ENCODE measurements at places on chromosomes 5 and 9.

- no peaks in the 10 kb centered on the region for H3K36me3 ChIP-seq
- no peaks in the 10 kb centered on the region for H3K4me1 ChIP-seq
- no peak for DNase-seq
- H3K27me3 ChIP-seq: no peaks in the 10 kb centered on the region
- H3K4me3 ChIP-seq: no peak overlapping the region
- no peak overlapping the region for H3K27ac ChIP-seq
Observed at GRCh38 chr5:36311956-36312355, 10.3 kb upstream of the RANBP3L start.

- DNase-seq: no peak
- H3K36me3 ChIP-seq: no peaks in the 10 kb centered on the region
- H3K27me3 ChIP-seq: no peaks in the 10 kb centered on the region
- H3K27ac ChIP-seq: no peak overlapping the region
- H3K4me3 ChIP-seq: no peak overlapping the region
Observed at GRCh38 chr9:87844506-87844905, 38.2 kb upstream of the SPATA31E1 start.

DNA sequence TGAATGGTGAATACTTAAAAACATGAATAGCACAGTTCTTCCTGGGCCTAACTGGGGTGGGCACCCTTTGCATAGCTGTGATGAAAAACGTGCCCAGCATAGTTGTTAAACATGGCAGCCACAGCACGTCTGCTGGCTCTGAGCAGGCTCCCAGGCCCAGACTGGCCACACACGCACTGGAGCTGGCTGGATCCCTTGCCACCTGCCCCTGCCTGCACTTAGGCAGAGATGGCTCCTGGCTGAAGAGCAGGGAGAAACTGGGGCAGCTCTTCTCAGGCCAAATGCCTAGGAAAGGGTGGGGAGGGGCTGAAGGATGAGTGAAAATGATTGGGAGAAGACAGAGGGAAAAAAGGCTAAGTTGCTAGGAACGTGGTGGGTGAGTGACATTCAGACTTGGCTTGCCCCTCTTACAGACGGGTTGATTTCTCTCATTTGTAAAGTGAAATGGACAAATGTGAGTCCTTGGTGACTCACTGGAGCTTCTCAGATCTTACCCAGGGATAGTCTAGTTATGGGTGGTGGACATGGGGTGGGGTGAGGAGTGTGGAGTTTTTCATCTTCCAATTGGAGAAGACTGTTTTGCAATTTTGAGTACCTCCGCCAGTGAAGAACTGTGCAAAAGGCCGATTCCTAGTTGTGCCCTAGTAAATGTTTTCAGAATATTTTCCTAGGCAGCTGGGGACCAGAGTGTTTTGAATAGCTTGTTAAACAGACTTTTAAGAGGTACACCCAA is 42.4 kb downstream of the TRIO start:
- no peak overlapping the region for H3K4me3 ChIP-seq
- H3K36me3 ChIP-seq: no peaks in the 10 kb centered on the region
- H3K27ac ChIP-seq: peak overlapping the region; percentile 51
- no peaks in the 10 kb centered on the region for H3K27me3 ChIP-seq
- H3K4me1 ChIP-seq: peaks cover 31% of the 10 kb centered on the region

GRCh38 chr5:80958616-80959015 is 1.5 kb upstream of the RASGRF2 start:
- peaks cover 5% of the 10 kb centered on the region for H3K4me1 ChIP-seq
- H3K4me3 ChIP-seq: no peak overlapping the region
- no peak overlapping the region for H3K27ac ChIP-seq
- DNase-seq: no peak
- no peaks in the 10 kb centered on the region for H3K36me3 ChIP-seq

DNA sequence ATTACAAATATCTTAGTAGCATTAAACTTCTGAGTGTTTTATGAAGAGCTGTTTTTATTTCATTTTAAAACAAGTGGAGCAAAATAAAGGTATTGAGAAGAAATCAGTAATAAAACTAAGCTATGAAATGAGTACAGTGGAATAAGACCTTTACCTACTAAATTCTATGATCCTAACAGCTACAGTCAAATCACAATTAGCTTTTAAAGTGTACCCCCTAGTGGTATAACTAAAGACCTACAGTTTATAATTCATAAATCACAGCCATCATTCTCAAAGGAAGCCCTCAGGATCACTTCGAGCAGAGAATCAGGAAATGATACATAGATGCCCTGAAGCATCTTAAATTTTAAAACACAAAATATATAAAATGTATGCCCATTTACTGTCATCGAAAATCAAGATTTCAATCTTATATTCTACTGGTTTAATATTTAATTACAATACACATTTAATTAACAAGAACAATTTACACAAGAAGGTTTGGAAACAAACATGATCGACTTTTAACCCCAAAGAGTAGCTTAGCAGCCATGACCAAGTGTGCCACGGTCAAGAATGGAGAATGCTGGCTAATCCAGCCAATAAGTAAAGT is 12.3 kb downstream of the CCNH start:
- no peaks in the 10 kb centered on the region for H3K4me1 ChIP-seq
- H3K4me3 ChIP-seq: no peak overlapping the region
- DNase-seq: no peak
- H3K36me3 ChIP-seq: no peaks in the 10 kb centered on the region
- H3K27ac ChIP-seq: no peak overlapping the region

DNA sequence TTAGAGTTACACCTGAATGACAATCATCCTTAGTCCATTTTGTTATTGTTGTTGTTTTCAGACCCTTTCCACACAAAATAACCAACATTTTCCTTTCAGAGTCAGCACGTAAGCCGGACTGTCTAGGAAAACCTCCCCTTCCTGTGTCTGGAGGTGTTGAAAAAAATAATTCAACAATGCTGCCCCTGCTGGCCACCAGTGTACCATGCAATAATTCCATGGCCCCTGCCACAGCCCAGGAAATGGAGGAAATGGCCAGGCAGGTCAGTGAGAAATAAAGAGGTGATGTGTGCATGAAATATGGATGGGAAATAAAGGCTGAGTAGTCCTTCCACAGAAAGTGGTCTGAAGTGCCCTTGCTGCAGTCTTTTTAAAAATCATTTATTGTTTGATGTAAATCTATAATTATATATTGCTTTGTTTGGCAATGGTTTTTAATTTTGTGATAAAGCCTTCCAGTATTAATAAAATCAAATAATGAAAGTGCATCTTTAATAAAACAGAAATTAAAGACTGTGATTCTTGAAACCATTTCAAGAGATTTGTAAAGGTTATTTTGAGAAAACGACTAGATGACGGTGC is 152.8 kb upstream of the PAPPA start:
- no peaks in the 10 kb centered on the region for H3K4me1 ChIP-seq
- no peak for DNase-seq
- no peak overlapping the region for H3K4me3 ChIP-seq
- H3K27ac ChIP-seq: no peak overlapping the region
- no peaks in the 10 kb centered on the region for H3K27me3 ChIP-seq

DNA sequence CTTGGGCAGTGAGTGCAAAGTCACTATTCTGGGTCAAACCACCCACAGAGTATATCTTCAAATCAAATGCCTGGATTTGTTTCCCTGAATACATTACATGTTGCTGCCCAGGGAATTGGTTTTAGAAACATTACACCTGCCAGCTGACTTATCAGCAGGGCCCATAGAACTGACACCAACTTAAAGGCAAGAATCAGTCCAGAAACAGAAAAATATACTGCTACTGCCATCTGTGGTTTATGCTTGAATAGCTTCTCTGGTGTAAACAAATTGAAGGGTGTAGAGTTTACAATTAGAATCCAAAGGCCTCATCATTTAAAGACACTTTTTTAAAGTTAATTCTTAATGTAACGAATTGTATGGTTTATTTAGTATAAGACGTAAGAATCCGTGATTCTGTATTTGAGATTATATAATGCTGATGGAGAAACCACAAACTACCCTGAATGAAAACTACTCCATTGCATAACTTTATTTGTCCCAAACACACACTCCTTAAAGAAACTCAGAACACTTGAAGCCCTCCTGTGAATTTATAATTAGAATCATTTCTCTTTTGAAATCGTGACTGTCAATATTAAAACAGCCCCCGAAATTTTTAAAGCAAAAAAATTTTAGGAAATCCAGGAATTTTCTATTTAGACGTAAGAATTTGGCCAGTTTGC is 6.2 kb downstream of the NR6A1 start:
- DNase-seq: no peak
- H3K4me3 ChIP-seq: no peak overlapping the region
- H3K36me3 ChIP-seq: no peaks in the 10 kb centered on the region
- no peaks in the 10 kb centered on the region for H3K4me1 ChIP-seq
- no peaks in the 10 kb centered on the region for H3K27me3 ChIP-seq

DNA sequence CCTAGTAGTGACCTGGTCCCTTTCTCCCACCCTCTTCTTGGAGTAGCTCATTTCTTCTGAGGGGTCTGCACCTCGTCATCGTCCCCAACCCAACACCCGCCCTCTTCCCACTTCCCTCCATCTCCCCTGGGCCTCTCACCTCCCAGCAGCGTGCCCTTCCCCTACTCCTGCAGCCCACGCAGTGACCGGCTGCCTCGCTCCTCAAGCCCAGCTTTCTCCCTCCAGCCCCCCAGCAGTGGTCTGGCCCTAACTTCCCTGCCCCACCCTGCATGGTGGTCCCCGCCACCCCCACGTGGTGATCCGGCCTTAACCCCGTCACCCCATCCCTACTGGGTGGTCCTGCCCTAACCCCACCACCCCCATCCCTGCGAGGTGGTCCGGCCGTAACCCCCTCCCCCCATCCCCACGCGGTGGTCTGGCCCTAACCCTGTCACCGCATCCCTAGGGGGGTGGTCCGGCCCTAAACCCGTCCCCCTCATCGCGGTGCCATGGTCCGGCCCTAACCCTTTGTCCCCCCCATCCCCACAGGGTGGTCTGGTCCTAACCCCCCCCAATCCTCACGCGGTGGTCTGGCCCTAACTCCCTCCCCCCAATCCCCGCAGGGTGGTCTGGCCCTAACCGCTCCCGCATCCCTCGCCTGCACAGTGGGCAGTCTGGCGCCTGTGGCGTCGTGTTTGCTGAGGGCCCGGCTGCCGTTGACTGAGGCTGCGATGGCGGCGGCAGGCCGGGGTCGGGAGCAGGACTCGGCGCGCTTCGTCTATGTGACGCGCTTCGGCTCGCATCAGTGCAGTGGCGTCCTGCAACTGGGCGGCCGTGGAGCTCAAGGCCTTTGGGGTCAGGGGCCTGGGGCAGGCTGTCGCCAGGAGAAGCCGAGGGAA is at the start of gene C5orf47:
Gene C5orf47 (plus strand): TSS at position 617 of the 878 bp plus-strand sequence. CDS start 94 bp downstream, at position 711.
- H3K27ac ChIP-seq: no peak within 1 kb of the TSS
- H3K4me1 ChIP-seq: no peaks in the 10 kb centered on the region
- no peak for DNase-seq

DNA sequence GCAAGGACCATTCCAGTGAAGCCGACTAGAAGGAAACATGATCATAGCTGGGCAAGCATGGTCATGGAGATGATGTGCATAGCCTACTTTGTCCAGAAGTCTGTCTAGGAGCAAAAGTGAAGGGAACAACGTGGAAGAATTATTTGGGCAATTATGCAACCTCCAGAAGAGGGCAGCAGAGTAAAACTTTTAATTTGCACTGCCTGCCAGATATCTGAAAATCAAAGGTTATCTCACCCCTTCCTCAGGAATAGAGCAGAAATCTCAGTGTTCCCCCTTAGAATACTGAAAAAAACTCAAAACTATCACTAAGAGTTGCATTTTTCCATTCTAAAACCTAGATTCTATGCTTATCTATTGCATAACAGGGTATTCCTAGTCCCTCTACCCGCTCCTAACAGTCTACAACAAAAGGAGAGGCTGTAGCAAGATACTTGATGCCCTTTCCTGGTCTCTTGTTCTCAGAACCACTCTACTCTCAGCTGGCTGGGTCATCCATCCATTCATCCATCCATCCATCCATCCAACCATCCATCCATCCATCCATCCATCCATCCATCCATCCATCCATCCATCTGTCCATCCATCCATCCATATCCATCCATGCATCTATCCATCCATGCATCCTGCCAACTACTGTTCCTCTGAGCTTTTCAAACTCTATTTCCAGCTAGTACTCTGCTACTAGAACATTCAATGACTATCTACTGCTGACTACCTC is 8.4 kb upstream of the SETD9 start:
- DNase-seq: no peak
- no peaks in the 10 kb centered on the region for H3K36me3 ChIP-seq
- H3K4me1 ChIP-seq: no peaks in the 10 kb centered on the region

DNA sequence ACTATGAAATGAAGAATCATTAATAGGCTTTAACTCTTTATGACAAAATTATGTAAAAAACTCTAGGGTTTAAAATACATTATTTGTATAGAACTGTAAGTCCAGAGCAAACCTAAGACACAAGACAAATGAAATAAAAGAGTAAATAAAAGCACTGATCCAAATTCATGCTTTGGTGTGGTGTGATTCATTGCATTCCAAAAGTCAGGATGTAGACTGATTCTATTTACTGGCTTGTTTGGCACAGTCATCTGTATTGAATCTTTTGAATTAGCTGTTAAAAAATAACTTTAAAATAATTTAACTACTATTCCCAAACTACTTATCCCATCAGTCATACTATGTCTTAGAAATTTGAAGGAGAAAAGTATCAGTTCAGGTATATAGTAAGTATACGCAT is 31.1 kb downstream of the IL4 start:
- H3K27me3 ChIP-seq: no peaks in the 10 kb centered on the region
- no peak overlapping the region for H3K27ac ChIP-seq
- no peaks in the 10 kb centered on the region for H3K4me1 ChIP-seq
- H3K4me3 ChIP-seq: no peak overlapping the region

All from ovary (tissue), 10 donors.